Activated CD8-positive, alpha-beta memory T cell treated with anti-CD3 and anti-CD28 coated beads, Interleukin-2, amount 10 ng/mL, durations not matched to agents 7 days and 5 days (primary cell): ENCODE measurements at places on chromosomes 12 and 14. TPM values are rescaled to one million over a fixed set of nuclear protein-coding genes. Genes with fewer than 3 reads are reported as not detected.

- DNase-seq = no peak
Measured at GRCh38 chr14:20327005-20327869, 5.8 kb downstream of the CCNB1IP1 start.

Gene PPP1R1A
- not detected for total RNA-seq

- no peak for DNase-seq
Measured at GRCh38 chr12:26744697-26745440, 88.1 kb downstream of the ITPR2 start.

DNA sequence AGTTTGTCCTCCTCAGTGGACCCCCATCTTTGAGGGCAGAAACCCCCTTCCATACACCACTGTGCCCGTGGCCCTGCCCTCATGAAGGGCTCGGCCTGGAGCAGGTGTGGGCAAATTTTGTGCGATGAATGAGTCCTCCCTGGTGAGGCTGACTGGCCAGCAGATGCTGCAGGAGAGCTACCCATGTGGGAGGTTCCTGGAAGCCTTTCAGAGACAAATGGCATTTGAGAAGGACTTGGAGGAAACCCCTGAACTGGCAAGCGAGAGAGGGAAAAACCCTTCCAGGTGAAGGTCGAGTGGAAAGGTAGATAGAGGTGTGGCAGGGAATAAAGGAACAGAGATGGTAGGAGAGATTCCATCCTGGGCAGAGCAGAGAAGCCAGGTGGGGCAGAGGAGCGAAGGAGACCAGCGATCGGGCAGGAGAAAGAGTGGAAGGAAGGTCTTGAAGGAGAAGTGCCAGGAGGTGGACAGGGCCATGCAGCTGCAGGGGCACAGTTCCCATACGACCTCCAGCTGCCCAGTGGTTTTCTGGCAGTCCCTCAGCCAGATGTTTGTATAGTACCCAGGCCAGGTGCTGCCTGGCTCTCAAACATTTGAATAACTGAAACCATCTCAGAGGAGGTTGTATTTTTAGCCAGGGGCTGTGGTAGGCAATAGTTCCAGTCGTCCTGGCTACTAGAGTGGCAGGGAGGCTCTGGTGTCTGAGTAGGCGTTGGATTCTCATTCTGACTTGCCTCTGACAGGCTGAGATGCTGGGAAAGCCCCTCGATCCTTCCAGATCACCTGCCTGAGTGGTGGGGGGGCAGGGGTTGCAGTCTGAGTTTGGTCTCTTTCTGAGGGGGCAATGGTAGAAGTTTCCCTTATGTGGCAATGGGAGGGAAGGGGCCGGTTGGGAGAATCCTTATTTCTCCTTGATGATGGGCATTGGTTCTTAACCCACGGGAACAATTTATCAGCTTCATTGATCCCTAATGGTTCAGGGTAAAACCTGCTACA lies 40.1 kb downstream of the FBXL14 start:
- DNase-seq = peak; percentile 50

DNA sequence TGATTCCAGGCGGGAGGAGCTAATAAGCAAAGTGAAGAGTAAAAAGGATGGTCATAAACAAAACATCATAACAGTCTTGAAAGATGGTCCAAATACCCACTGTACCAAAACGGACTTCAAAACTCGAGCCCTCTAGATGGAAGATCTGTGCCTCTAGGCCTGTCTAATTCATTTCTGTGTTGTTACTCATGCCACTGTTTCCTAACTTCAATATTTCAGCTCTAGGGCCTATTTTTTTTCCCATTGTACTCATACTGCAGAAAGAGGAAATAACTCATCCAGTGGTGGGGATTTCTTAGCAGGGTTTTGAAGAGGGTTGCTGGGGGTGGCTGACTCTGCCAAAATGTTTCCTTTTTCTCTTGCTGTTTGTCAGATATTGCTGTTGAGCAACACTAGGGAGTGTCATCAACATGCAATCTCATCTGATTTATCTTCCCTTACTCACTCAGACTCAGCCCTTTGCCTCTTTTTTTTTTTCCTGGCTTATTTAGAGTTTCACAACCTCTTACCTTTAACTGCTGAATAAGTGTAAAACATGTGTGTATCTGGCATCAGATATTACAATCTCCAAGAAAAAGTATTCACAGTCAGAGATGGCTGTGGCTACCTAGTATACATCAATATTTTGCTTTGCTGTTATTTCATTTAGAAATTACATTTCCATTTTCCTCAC lies 189.6 kb downstream of the DUSP6 start:
- DNase-seq = peak; percentile 64

Gene TSPAN11
- total RNA-seq = not detected

DNA sequence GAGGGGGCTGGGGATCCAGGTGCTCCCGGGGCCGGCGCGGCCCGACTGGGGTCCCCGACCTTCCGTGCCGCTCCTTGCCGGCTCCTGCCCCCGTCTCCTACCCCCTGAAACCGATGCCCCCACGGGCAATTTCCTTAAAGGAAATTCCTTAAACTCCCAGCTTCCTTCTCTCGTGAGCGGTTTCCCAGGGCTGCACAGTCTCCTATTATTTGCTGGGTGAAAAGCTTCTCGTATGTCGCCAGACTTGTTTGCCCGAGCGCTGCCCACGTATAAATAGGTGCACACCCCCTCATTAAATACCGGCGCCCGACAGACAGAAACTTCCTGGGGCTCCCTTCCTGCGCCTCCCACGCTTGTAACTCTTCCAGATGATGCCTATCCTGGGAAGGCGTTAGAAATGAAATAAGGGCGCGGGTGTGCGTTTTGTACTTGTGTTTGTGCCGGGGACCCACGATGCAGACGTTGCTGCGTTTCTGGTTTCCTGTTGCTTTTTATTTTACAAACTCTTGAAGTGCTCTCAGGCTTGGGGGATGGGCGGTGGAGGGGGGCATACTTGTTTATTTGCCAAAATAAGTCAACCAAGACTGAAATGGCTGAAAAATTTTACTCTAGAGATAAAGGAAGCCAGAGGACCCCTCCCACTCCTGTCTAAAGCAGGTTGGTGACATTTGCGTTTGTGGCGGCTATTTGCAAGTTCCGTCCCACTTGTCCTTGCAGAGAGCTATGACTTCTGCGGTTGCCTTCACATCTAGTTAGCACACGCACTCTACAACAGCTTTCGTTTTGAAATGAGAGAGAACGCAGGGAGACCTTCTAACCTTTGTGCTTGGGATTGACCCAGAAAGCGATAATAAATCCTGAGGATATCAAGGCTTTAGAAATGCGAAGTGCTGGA lies 1.0 kb downstream of the HIP1R start:
- DNase-seq = peak; percentile 80

DNA sequence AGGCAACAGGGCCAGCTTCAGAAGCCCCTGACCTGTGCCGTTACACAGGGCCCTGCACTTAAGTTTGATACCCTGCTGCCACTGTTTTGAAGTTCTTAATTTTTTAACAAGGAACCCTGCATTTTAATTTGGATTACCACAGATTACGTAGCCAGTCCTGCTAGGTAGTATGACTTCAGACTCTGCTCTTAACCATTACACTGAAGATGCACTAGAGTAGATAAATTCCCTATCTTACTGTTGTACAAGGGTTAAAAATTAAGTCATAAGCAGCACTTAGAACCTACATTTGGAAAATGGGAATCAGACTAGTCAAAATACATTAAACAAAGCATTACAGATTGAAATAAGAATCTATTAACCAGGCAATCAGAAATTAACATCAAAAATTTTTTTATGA lies 2.3 kb downstream of the GNPNAT1 start:
- no peak for DNase-seq

DNA sequence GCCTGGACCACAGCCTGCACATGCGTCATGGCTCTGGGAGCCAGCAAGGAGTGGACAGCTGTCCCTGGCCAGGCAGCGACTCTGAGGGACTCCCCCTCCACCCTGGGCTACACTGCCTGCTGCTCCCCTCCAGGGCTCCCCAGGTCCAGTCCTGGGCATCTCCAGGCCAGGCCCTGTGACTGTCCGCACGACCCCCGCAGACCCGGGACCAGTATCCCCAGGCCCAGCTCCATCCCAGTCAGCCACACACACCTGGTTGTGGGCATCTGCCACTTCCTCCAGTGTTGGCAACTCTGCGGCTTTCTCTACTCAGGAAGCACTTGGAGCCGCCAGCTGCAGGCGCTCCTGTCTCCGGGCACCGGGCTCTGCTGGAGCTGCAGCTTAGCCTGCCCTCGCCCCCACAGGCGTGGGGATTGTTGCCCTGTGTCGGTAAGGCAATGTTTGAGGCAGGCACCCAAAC lies 2.4 kb downstream of the ULK1 start:
- DNase-seq = no peak

GRCh38 chr12:24948757-24949722 lies at the start of gene BCAT1:
TSS of gene BCAT1 (minus strand) at chr12:24949101. CDS start at chr12:24948932, 169 bp downstream.
- peak; percentile 72 for DNase-seq

Gene KANSL2
- total RNA-seq = 57.7 TPM

DNA sequence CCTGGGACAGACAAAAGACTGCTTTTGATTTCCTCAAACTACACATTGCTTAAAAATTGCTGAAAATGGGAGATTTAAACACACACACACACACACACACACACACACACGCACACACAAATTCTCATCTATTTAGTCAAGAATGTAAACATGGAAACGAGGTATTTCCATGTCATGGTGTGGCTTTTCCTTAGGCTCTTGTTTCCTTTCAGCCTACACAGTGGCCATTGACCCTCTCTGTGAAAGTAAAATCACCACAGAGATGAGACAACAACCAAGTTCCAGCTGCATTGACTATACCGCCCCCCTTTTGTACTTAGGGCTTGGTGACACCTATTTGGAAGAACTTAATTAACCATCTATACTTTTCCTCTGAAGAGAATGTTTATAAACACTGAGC lies 41.9 kb downstream of the TTC8 start:
- no peak for DNase-seq

- DNase-seq = no peak
Measured at GRCh38 chr12:121217761-121218160, 7.8 kb downstream of the P2RX4 start.
